Iris pigment epithelial cell (primary cell): ENCODE measurements at places on chromosomes 5 and 9.

DNA sequence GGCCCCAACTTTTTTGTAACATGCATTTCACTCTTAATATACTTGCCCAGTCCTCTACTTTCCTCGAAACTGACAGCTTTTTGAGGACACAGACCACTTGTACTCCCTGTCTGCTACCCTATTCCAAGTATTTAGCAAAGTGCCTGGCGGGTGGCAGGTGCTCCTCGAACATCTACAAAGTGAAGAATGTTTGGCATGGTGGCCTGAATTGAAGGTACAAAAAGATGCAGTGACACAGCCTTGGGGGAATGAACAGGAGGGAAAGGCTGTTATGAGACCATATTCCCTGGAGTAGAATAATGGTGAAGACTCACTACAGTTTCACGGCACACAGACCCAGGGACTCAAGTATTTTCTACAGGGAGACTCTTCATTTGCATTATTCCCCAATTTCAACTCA lies 590.9 kb downstream of the PRELID2 start:
- no peak for DNase-seq

GRCh38 chr5:132283423-132284043 lies 10.7 kb upstream of the SLC22A4 start:
- DNase-seq, result peak; percentile 67

DNA sequence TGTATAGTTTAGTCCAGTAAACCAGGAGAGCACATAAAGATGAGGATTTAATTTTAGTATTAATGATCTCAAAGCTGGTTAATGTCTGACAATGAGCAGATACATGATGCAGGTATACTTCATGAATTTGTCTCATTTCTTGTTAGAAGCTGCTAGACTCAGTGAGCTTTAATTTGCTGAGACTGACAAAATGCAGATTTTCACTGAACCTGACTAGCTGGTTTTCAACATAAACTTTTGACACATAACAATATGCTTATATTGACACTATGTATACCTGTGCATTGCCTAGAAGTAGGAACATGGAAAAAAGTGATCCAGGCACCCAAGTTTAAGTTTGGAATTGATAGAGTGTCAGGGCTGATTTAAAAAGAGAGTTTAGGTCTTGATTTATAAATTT lies 10.8 kb downstream of the UBLCP1 start:
- DNase-seq, result no peak

DNA sequence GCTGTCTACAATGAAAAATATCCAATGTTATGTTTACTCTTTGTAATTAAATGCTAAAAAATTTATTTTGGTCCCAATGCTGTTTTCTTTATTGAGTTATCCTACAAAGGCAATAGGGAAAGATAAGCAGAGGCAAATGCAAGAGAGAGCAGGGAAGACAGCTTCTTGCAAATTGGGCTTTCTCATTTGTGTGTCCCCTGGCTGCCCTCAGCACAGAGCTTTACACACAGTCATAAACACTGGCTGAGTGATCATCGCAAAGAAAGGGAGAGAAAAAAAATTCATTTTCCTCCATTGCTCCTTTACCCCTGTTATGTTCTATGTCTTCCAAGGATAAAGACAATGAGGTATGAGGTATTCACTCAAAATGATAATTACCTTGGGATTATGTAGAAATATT lies 2.3 kb upstream of the TSSK1B start:
- DNase-seq, result no peak

GRCh38 chr5:104661256-104661655 lies 1098.7 kb upstream of the NUDT12 start:
- no peak for DNase-seq

DNA sequence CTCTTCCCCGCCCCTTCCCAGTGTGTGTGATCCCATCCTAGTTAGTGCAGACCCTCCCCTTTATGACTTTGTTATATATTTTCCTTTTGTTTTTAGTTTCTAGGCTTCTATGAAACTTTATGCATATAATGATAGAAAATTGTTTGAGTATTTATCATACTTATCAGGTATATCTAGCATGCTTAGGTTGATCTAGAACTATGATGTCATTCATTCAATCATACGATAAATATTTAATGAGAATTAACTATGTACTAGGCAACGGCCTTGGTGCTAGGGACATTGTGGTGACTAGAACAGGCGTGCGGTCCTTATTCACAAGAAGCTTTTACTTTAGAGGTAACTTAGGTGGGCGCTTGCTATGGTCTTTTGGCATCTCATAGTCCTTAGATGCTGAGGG lies 13.6 kb upstream of the ANKRD55 start:
- no peak for DNase-seq

- no peak for DNase-seq
Measured at GRCh38 chr5:139761057-139761450, 34.6 kb upstream of the PSD2 start.

DNA sequence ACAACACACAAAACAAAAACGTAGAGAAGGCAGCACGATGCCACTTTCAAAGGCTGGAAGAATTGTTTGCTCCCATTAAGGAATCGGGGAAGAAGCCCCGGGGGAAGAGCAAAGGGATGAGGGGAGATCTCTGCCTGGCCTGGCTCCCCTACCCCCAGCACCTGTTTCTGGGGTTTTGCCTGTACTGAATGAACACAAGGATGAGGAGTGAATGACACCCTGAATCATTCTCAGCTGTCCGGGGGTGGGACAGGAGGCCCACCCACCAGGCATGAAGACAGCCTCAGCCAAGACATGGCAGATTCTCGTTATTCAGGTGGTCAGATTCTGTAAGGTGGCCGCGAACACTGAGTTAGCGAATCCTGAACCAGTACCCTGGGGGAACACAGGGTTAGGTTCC lies 7.5 kb downstream of the TBC1D9B start:
- DNase-seq, result no peak

DNA sequence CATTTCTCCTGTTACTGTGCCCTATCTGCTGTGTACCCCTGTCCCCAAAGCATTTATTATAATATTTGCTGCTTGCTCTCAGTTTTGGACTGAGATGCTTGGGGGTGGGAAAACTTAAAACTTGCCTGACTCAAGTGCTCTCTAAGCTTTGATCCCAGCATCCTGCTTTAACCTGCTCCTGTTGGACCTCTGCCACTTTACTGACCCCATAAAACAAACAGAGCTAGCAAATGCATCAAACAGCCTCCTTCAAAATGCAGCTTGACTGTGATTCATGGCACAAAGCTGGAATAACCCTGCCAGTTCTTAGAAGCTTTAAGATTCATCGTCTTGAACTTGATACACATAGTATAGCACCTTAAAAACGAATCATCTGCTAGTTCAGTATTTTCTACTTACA lies 212.5 kb downstream of the DEPDC1B start:
- no peak for DNase-seq

- peak; percentile 34 for DNase-seq
Measured at GRCh38 chr5:131475541-131475941, 159.5 kb downstream of the RAPGEF6 start.

GRCh38 chr5:131392466-131393095 lies 128.7 kb downstream of the CDC42SE2 start:
- no peak for DNase-seq

GRCh38 chr5:40955313-40955712 lies 46.0 kb downstream of the C7 start:
- DNase-seq, result no peak

GRCh38 chr9:74500584-74500924 lies 3.4 kb downstream of the RORB start:
- no peak for DNase-seq

DNA sequence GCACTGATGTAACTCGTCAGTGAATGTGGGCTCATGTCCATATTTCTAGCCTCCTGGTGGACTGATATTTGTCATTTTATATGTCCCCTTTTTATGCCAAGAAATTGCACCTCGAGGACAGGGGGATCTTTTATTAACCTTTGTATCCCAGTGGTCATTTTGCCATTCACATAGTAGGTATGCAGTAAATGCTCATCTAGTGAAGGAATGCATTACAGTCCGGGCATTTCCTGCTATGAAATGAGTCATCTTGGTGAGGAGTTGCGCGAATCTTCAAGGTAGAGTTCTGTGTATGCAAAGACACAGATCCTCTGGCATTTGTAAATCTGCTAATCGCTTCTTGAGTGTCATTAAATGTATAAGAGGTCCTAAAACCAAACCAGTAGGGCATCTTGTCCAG lies 755.5 kb upstream of the ADAMTS16 start:
- no peak for DNase-seq

DNA sequence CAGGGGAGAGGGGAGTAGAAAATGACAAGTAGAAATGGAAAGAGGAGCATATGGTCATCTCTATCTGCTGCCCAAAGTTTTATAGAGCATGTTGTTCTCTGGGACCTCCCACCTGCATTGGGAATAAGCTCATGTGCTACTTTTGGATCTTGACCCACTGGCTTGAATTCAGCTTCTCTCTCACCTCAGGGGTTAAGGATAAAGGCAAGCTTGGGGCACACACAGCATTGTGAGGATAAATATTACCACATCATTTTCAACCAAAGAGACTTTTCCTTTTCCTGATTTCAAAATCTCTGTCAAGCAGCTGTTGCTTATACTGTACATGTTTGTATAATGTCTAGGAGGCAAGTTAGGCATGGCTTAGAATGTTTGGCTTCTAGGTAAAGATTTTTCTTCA lies 16.6 kb downstream of the ATP10B start:
- DNase-seq, result no peak

DNA sequence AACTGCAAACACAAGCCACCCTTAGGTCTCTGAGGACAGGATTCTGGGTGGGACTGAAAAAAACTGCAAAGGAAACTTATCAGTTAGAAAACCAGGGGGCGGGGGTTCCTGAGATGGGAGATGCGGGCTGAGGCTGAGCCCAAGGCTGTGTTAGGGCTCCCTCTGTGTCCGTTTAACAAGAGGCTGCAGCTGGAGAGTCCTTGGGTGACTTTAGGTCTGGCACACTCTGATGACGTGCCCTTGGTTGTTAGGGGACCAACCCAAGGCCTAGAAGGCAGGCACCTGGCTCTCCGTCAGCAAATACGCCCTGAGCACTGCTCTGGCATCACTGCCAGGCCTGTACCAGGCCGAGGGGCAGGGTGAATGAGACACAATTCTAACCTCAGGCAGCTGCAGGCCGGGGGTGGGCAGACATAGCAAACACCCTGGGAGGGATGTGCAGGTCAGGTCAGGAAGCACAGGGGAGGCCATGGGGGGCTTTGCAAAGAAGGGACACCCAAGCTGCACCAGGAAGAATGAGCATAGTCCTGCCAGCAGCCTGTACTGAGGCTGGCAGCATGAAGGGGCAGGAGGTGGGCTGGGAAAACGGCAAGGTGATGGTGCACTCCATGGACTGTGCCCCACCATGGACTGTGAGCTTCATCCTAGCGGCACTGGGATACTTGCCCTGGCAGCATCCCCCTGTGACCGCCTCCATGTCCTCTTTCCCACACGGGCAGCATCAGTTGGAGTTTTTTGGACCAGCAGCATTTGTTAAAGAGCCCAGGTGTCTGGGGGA lies 137.9 kb downstream of the GABBR2 start:
- DNase-seq, result no peak

DNA sequence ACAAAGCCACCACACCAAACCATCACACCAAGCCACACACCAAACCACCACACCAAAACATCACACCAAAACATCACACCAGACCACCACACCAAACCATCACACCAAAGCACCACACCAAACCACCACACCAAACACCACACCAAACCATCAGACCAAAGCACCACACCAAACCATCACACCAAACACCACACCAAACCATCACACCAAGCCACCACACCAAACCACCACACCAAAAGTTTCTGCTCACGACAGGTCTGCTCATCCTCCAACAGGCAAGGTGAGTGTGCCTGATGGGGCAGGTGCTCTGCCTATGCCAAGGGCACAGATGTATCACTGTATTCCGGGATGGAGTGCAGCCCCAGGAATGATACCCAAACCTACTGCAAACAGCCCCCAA lies 87.9 kb upstream of the FSTL4 start:
- no peak for DNase-seq

DNA sequence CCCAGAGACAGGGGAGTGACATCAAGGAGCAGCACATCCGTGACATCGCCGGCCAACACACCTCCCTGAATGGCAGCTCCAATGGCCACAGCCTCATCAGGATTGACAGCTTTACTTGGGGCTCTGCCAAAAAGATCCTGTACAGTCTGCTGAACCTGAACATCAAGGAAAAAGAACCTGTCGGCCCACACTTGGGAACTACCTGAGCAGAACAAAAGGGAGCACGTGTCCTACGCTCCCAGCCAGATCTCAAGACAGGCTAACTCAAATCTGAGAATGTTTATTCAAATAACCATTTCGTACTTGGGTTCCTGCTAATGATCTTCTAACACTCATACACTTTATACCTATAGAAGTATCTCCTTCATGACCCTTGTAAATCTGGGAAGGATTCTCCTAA lies 15.3 kb downstream of the HSPA9 start:
- no peak for DNase-seq
